ENCODE measurements at places on chromosomes 4 and X. TPM values are rescaled to one million over a fixed set of nuclear protein-coding genes. Genes with fewer than 3 reads are reported as not detected.

AMER1 gene
- 6.2 TPM for total RNA-seq

HPSE gene
- total RNA-seq, result 0.86 TPM

PRAF2 gene
- total RNA-seq, result 26.6 TPM

CT55 gene
- total RNA-seq, result not detected

CXXC4 gene
- total RNA-seq, result 3.1 TPM

RTL9 gene
- total RNA-seq, result 0.17 TPM

TMEM156 gene
- total RNA-seq, result 0.50 TPM

DNA sequence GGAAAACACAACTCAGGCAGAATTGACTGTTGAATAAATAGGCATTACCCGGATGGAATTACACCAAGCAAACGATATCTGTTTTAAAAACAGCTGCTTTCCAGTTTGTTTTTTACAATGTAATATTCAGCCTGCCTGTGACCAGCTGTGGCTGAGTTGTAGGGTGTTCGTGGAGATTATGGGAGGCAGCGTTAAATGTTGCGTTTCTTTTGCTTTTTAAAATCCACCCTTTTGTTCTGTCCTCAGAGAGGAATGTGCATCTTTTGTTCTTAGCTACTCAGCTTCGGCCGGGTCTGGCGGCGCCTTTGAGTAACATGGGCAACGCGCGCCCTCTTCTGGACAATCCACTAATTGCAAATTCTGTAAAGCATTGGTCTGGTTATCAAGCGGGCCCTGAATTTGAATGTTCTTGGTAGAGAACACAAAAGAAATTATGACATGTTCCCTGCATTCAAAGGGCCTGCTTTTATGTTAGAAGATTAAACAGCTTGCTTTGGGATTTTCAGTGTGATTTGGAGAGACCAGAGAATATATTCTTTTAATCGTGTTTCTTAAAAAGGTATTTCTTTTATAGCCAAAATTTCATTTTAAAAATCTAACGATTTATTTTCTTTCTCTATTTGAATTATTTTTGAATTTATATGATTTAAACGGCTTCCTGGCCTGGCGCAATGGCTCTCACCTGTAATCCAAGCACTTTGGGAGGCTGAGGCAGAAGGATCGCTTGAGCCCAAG, 76.3 kb upstream of the TRIM2 start:
- no peaks in the 10 kb centered on the region for H3K36me3 ChIP-seq
- DNase-seq, result peak; percentile 97
- H3K27me3 ChIP-seq, result no peaks in the 10 kb centered on the region
- H3K27ac ChIP-seq, result no peak overlapping the region
- peaks cover 5% of the 10 kb centered on the region for H3K4me1 ChIP-seq

GRCh38 chrX:8849458-8849857, 48.3 kb upstream of the FAM9A start:
- no peaks in the 10 kb centered on the region for H3K27me3 ChIP-seq
- DNase-seq, result no peak
- H3K4me1 ChIP-seq, result peaks cover 8% of the 10 kb centered on the region
- H3K36me3 ChIP-seq, result no peaks in the 10 kb centered on the region

DNA sequence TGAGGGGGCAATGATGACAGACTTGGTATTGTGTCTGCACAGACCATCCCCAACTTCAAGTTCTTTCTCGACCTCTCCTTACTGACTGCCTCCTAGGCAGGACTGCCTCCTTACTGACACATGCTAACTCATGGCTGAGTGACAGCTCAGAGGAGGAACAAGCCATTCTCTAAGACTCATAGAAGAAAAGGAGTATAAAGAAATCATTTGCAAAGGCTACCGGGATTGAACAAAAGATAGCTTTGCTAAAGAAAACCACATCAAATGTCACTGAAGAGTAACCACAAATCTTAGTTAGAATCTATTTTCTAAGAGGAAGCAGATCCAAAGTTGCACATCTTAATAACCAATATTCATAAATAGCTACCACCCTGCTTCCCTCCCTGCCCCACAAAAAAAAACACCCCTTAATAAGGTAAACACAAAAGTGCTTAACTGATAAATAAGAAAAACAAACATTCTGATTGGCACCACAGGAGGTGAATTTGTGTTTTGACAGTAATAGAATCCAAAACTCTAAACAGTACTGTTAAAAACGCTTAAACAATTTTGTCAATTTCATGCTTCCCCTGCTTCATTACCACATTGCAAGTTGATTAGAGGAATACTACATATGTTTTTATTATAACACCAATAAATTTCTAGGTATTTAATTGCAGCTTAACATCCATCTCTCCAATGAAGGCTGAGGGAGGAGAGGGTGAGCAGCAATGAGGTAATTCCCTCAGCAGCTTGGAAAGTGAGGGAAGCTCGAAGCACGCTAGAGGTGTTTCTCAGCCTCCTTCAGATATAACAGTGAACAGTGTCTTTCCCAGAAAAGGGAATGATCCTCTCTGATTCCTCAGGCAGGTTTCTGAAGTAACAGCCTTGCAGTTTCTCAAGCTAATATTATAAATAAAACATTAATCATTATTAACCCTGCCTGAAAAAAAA, 160.0 kb downstream of the HNRNPD start:
- H3K27me3 ChIP-seq, result no peaks in the 10 kb centered on the region
- no peak overlapping the region for H3K4me3 ChIP-seq
- DNase-seq, result no peak
- H3K4me1 ChIP-seq, result no peaks in the 10 kb centered on the region

DNA sequence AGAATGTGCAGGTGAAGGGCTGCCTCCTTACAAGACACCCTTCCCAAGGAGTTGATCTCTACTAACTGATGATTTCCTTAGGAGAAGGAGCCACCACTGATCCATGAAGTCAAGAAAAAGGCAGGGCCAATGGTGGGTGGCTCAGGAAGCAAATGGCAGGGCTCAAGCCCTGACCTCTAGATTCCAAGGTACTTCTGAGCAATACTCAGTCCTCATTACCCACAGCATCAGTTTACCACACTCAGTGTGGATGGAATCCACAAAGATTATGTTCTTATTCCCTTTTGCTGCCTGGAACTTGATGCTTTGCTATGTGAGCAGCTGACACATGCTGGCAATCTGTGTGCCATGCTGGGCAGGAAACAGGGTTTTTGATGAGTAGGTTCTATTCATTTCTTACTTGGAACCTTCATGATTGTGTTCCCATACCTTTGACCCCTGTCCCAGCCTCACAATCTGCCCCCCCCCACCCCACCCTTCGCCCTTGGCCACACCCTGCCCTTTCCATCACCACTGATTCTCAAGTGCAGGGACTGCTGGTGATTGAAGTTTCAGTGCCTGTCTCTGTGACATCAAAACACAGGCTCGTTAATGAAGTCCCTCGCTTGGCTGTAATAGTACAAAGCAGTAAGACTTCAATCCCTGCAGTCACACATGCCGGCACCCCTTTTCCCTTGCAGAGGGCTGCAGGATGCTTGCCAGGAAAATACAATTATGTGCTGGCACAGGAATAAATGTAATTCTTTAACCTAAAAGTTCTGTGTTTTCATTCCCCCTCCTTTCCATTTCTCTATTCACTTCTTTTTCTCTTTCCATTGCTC, 135.6 kb upstream of the GPC4 start:
- no peak overlapping the region for H3K27ac ChIP-seq
- H3K4me3 ChIP-seq, result no peak overlapping the region

GRCh38 chrX:40514376-40514775, 66.4 kb upstream of the ATP6AP2 start:
- no peaks in the 10 kb centered on the region for H3K27me3 ChIP-seq
- no peak for DNase-seq
- H3K36me3 ChIP-seq, result no peaks in the 10 kb centered on the region
- H3K4me1 ChIP-seq, result no peaks in the 10 kb centered on the region
- H3K27ac ChIP-seq, result no peak overlapping the region

- DNase-seq, result no peak
- H3K27ac ChIP-seq, result no peak overlapping the region
- no peaks in the 10 kb centered on the region for H3K36me3 ChIP-seq
Observed at GRCh38 chr4:46404981-46405380, 15.1 kb upstream of the GABRA2 start.

DNA sequence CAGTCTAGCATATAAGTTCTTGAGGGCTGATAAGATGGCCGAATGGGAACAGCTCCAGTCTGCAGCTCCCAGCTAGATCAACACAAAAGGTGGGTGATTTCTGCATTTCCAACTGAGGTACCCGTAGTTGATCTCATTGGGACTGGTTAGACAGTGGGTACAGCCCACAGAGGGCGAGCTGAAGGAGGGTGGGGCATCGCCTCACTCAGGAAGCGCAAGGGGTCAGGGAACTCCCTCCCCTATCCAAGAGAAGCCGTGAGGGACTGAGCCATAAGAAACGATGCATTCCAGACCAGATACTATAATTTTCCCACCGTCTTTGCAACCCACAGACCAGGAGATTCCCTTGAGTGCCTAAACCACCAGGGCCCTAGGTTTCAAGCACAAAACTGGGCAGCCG, 109.0 kb downstream of the RPS6KA6 start:
- no peak overlapping the region for H3K4me3 ChIP-seq
- no peaks in the 10 kb centered on the region for H3K4me1 ChIP-seq
- no peak for DNase-seq
- H3K36me3 ChIP-seq, result no peaks in the 10 kb centered on the region
- no peak overlapping the region for H3K27ac ChIP-seq
- no peaks in the 10 kb centered on the region for H3K27me3 ChIP-seq

DNA sequence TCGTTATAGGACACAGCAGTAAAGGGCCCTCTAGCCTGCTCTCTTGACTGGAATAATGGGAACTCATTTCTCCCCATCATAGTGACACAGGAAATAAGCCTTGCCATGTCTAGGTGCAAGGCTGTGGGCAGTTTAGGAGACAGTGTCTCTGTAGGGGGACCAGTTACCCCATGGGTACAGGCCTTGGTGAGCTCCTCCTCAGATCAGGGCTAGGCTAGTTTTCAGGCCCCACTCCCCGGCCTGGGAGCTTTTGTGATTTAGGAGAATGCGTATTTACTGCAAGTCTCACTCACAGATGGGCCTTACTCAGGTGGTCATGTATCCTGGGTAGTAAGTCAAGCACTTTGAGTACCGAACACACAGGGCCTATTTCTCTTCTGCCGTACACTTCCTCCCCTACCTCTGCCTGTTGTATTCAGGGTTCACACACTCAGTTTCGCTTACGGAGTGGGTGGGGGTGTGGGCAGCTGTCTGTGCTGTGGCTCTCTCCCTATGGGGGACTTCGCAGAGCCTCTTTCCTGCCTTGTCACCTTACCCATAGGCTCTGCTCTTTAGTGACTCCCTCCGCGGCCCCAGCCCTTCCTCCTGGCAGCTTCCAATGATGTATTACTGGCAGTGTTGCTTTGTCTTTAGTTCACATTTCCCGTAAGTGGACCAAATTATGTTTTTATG, 34.2 kb downstream of the FAM193A start:
- H3K4me1 ChIP-seq, result peaks cover 65% of the 10 kb centered on the region
- H3K27me3 ChIP-seq, result no peaks in the 10 kb centered on the region
- no peak overlapping the region for H3K4me3 ChIP-seq
- H3K36me3 ChIP-seq, result peaks cover 2% of the 10 kb centered on the region

GRCh38 chrX:70969635-70970481, 39.0 kb upstream of the SLC7A3 start:
- no peaks in the 10 kb centered on the region for H3K4me1 ChIP-seq
- H3K36me3 ChIP-seq, result no peaks in the 10 kb centered on the region
- no peak for DNase-seq
- H3K27ac ChIP-seq, result no peak overlapping the region
- no peaks in the 10 kb centered on the region for H3K27me3 ChIP-seq

- H3K27ac ChIP-seq, result no peak overlapping the region
- DNase-seq, result no peak
Observed at GRCh38 chr4:38091636-38092035, 131.4 kb downstream of the PTTG2 start.

DNA sequence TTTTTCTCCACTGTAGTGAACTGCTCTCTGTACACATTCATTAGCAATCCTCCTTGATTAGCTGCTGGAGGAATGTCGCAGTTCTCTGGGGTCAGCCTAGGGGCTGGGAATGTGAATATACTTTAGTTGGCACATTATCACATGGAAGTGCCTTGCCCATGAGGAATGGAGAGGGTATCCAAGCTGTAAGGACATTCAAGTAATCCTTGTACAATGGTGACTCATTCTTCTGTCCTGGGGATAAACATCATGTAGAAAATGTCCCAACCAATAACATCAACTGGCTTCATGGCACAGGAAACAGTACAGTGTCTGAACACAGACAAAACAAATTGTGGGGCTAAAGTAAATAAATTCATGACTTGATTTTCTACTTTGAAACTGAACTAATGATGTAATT, 147.1 kb downstream of the GLRA2 start:
- H3K27me3 ChIP-seq, result no peaks in the 10 kb centered on the region
- no peaks in the 10 kb centered on the region for H3K36me3 ChIP-seq
- peaks cover 6% of the 10 kb centered on the region for H3K4me1 ChIP-seq
- no peak overlapping the region for H3K4me3 ChIP-seq

DNA sequence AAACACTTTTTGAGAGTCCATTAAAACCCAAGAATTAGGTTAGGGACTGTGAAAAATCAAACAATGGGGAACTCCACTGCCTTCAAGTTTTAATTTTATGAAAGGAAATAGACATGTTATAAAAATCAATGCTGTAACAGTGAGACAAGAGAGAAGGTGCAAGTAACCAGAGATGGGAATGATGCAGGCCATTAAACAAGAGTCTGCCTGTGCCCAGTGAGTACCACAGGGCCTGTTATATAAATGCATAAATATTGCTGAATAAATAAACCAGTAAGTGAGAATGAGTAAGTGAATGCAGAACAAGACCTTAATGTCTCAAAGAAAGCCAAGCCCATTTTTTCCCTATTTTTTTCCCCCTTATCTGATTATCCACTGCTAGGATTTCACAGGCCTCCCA, 53.3 kb upstream of the BMP2K start:
- H3K27me3 ChIP-seq, result no peaks in the 10 kb centered on the region
- no peaks in the 10 kb centered on the region for H3K36me3 ChIP-seq

- H3K36me3 ChIP-seq, result no peaks in the 10 kb centered on the region
- H3K27me3 ChIP-seq, result no peaks in the 10 kb centered on the region
- DNase-seq, result no peak
- H3K4me1 ChIP-seq, result no peaks in the 10 kb centered on the region
Observed at GRCh38 chrX:138914767-138915166, 203.2 kb upstream of the FGF13 start.

DNA sequence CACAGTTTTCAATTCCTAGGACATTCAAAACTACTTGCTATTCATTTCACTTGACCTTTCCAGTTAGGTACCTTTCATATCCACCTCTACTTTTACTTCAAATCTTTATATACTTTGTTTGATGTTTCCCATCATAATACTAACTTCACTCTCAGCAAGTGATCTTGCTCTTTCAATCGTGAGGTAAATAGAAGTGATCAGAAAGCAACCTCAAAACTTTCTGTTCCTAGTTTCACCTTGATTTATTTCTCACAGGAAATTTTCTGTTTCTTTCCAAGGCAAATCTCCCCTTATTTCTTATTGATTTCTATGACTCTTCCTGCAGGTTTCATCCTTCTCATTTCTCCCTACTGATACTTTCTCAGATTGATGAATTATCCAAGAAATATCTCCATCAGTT, 623.5 kb downstream of the FSTL5 start:
- H3K36me3 ChIP-seq, result no peaks in the 10 kb centered on the region
- no peak for DNase-seq
- no peaks in the 10 kb centered on the region for H3K4me1 ChIP-seq
- no peaks in the 10 kb centered on the region for H3K27me3 ChIP-seq
- H3K4me3 ChIP-seq, result no peak overlapping the region
- no peak overlapping the region for H3K27ac ChIP-seq

Data from esophagus muscularis mucosa (tissue), 4 donors.